Stimulated activated CD8-positive, alpha-beta memory T cell treated with anti-CD3 and anti-CD28 coated beads, Interleukin-4, amount 100 ng/mL, for 4 hours (primary cell): ENCODE measurements at places on chromosomes 5 and 9.
A peak's percentile ranks its signal among the peaks of the same experiment; 100 is the strongest.

DNA sequence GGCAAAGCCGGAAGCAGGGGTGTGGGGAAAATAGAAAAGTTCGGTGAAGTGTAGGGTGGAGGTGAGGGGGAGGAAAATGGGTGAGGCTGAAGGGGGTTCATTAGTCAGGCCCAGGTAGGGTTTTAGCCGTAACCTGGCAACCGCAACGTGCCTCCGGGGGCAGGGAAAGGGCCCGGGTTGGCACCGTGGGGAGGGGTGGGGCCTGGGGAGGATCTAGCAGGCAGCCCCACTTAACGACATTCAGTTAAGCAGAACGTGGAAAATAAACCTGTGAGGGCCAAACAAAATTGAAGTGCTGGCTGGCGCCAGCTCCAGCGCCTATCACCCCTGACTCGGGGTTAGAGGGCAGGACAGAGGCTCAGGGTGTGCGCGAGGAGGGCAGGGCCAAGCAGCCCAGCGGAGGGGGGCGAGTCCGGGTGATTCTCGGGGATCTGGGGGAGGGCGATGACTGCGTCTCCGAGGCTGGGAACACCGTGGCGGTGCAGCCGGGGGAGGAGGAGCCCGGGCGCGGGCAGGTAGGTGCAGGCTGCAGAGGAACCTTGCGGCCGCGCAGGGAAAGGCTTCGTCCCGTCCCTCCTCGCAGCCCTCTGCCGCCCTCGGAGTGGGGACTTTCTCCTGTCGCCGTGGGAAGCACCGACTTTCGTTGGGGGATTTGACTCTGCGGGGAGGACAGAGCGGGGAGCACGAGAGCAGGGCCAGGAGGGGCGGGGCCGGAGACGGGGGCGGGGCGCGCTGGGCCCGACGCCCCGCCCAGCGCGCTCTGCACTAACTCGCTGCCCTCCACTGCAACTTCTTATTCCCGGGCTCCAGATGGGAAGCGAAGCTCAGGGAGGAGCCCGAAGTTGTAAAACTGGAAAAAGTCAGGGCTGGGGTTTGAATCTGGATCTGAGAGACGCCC lies 5.1 kb downstream of the RGS14 start:
- peak; percentile 50 for DNase-seq

DNA sequence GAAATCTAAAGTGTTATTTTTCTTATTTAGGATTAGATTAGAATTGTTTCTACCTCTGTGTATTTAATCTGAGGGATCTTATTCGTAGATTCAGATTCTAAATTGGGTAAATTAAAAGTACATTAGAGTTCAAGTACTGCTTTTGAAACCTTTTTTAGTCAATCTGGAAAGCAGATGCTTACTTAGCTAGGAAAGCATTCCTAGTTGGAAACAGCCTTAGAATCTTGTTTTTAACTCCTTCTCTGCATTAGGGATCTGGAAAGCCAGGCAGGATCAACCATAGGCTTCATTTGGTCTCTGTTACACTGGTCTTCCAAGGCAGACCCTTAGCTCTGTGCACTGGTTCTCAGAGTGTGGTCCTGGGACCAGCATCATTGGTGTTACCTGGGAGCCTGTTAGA lies 247.4 kb downstream of the NR3C1 start:
- no peak for DNase-seq

DNA sequence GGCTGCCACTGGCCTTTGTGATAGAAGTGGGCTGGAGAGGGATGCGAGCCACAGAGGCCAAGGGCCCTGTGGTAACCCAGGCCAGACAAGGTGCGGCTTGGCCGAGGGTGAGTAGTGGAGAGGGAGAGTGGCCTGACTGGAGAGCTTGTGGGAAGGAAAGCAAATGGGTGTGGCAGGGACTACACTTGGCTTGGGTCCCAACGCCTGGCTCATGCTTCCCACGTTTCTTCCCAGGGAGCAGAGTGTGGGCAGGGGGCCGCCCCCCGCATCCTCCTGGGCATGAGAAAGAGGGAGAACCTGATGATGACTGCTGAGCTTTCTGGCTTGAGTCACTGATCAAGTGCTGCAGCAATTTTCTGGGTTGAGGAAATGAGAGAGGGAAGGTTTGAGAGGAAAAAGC lies 95.7 kb downstream of the ANKH start:
- no peak for DNase-seq

DNA sequence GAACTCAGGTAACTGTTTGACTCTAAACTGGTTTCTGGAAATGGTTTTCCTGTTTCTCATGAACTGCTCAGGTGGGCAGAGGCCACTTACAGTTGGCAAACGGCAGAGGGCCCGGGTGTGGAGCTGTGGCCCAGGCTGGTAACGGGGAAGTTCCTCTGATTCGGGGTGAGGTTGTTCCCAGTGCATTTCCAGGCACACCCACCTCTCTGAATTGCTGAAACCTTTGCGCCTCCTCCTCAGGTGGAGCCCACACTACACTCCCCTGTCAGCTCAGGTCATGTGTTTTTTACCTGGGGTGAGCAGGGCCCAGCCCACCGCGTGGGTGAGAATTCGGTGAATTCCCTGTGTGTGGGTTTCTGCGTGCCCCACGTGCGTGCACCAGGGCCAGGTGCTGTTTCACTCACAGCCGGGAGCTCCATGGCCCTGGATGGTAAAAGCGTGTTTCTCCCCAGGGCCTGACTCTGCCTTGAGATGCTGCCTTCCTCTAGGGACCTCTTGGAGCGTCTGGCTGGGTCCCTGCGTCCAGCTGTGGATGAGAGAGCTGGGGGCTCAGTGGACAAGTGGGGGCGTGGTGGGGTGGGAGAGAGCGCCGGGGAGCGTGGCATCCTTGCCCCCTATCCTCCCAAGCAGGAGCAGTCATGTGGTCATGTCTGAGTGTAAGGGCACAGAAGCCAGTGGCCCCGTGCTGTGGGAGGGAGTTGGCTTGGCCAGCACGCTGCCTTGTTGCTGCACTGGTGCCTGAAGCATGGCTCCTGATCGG lies 33.5 kb upstream of the LPCAT1 start:
- DNase-seq, result no peak

- DNase-seq, result no peak
Measured at GRCh38 chr5:128254789-128255188, 171.2 kb downstream of the SLC12A2 start.

- DNase-seq, result peak; percentile 46
Measured at GRCh38 chr9:132769906-132770769, 99.9 kb downstream of the GTF3C4 start.

- DNase-seq, result no peak
Measured at GRCh38 chr9:129500161-129500862, 120.6 kb downstream of the C9orf50 start.

DNA sequence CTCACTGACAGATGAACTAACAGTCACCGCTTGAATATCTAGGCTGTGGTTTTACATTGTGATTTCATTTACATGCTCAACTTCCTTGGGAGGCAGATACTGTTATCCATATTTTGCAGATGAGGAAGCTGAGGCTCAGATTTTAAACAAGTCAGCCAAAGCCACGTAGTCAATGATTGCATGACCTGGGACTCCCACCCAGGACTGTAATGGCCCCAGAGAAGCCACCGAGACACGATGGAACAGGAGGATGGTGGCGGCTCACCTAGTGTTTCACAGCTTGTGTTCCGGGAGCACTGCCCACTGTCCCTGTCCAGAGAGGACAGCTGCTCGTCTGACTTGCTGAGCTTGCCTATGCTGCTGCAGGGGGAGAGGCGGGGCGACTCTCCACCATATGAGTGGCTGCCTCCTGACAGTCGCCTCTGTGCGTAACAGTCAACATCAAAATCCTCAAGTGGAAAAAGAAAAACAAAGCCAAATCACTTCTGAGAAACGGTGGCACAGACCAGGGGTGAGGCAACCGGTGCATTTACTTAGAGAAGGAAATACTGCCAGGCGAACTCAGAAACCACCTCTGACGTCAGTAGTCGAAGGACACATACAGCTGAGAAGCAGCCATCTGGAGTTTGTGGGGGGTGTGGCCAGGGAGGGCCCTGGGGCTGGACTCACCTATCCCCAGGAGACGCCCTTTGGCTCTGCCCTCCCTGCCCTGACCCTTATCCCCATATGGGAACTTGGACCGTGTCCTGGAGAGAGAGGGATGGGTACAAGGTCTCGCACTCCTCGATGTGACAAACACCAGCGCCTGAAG lies 82.5 kb downstream of the PRRT1B start:
- DNase-seq, result no peak

DNA sequence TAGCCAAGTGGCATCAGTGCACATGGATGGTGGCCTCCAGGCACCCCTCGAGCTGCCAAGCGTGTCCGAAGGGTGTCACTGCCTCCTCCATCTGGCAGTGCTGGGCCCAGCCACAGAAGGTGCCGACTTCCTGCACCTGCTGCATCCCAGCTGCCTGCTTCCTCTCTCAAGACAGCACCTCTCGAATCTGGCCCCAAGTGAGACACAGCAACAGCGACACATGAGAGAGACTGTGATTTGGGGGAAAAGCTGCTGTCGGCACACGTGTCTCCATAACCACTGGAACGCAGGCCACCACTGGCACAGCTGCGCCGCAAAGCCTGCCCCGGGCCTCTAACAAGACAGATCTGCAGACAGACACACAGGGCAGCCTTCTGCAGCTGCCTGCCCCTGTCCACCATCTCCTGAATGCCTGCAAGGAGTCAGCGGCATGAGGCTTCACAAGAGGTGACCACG lies 8.8 kb downstream of the CLPTM1L start:
- DNase-seq, result no peak

DNA sequence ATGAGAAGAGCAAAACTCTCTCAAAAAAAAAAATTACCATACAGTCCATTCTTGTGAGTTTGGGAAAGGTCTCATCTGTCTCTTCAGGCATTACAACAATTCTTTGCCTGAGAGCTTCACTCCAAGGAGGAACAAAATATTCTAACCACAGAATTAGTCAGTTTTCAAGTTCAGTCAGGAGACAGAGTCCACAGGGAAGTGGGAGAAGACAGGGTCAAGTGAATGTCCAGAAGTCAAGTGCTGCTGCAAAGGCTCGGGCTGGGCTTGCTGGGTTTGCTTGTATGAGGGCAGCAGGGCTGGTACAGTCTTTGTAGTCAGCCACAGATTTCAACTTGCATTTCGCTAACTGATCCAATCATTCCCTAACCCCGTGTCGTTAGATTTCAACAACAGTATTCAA lies 17.6 kb upstream of the HEXB start:
- no peak for DNase-seq
